ENCODE measurements at places on chromosomes 3 and 15. TPM values are rescaled to one million over a fixed set of nuclear protein-coding genes. Genes with fewer than 3 reads are reported as not detected.

CIB2 gene
- 12.4 TPM for total RNA-seq

CERS3 gene
- total RNA-seq: not detected

SEMA7A gene
- total RNA-seq: 10.1 TPM

DPPA2 gene
- not detected for total RNA-seq

TUSC7 gene
- total RNA-seq: not detected

GOLIM4 gene
- 20.7 TPM for total RNA-seq

PLS1 gene
- 1.1 TPM for total RNA-seq

SLC22A14 gene
- total RNA-seq: not detected

IL12A gene
- not detected for total RNA-seq

CX3CR1 gene
- total RNA-seq: 3.4 TPM

STXBP5L gene
- total RNA-seq: 50.2 TPM

DUOX1 gene
- total RNA-seq: 1.4 TPM

CPN2 gene
- not detected for total RNA-seq

PLSCR2 gene
- not detected for total RNA-seq

IRAK2 gene
- total RNA-seq: 1.4 TPM

SLC12A1 gene
- not detected for total RNA-seq

ARPP21 gene
- total RNA-seq: not detected

OR4F15 gene
- total RNA-seq: not detected

ZNF774 gene
- total RNA-seq: 2.4 TPM

CTXN2 gene
- total RNA-seq: not detected

MOBP gene
- 0.08 TPM for total RNA-seq

ITIH3 gene
- total RNA-seq: 3.1 TPM

CCDC33 gene
- 24.7 TPM for total RNA-seq

C3orf52 gene
- total RNA-seq: 0.84 TPM

SEMA3G gene
- 3.6 TPM for total RNA-seq

NEK11 gene
- total RNA-seq: 9.9 TPM

IGSF10 gene
- total RNA-seq: 44.3 TPM

RNU5B-1 gene
- total RNA-seq: 67.7 TPM

SH2D7 gene
- not detected for total RNA-seq

CMTM8 gene
- total RNA-seq: 0.48 TPM

TRIM42 gene
- not detected for total RNA-seq

SNTN gene
- total RNA-seq: 3.1 TPM

CNTN6 gene
- total RNA-seq: 0.23 TPM

IL16 gene
- 6.0 TPM for total RNA-seq

GHSR gene
- not detected for total RNA-seq

HYPK gene
- 12.1 TPM for total RNA-seq

AHSG gene
- not detected for total RNA-seq

PCBP4 gene
- total RNA-seq: 78.1 TPM

FANCD2OS gene
- total RNA-seq: not detected

SLC6A1 gene
- 2.2 TPM for total RNA-seq

SLC28A2 gene
- total RNA-seq: not detected

HDC gene
- not detected for total RNA-seq

IMPG2 gene
- 0.69 TPM for total RNA-seq

PPIB gene
- total RNA-seq: 311 TPM

ZBBX gene
- total RNA-seq: 1.3 TPM

TUSC2 gene
- total RNA-seq: 21.3 TPM

ILDR1 gene
- total RNA-seq: 0.71 TPM

CCR9 gene
- total RNA-seq: not detected

GOLGA8N gene
- total RNA-seq: 11.7 TPM

POU1F1 gene
- total RNA-seq: not detected

GNAT1 gene
- not detected for total RNA-seq

KLF15 gene
- total RNA-seq: 44.3 TPM

All from ovary (tissue), 10 donors.